ENCODE measurements at places on chromosomes 6 and 20.

GRCh38 chr20:55216525-55217242 is 741.3 kb downstream of the DOK5 start:
- DNase-seq = no peak

DNA sequence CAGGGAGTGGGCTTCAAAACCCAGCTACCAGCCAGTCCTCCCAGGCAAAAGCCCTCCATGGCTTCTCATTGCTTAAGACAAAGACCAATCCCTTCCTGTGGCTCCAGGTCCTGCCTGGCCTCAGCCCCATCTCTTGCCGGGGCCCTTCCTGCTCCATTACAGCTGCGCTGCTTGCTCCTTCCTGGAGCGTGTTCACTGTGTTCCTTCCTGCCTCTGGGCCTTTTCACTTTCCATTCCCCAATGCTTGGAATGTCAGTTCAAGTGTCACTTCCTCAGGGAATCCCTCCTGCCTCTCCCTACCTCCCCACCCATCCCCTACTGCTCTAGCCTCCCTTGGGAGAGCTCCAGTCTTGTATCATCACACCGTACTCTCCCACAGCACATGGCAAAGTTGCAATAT is 11.1 kb upstream of the ITPR3 start:
- DNase-seq = no peak

- DNase-seq = no peak
Measured at GRCh38 chr20:53085720-53086119, 113.6 kb downstream of the TSHZ2 start.

GRCh38 chr6:40135491-40136072 is 201.3 kb upstream of the MOCS1 start:
- DNase-seq = no peak

Measured in mesenchymal stem cell (in vitro differentiated cells and primary cell).